ENCODE measurements at places on chromosomes 3 and 15. TPM values are rescaled to one million over a fixed set of nuclear protein-coding genes. Genes with fewer than 3 reads are reported as not detected.

CSPG4 gene
- 8.5 TPM for polyA plus RNA-seq

UROC1 gene
- 0.08 TPM for polyA plus RNA-seq

GPR149 gene
- polyA plus RNA-seq: not detected

ALDH1A2 gene
- 3.6 TPM for polyA plus RNA-seq

PCNP gene
- 76.4 TPM for polyA plus RNA-seq

RARB gene
- 2.8 TPM for polyA plus RNA-seq

SEC11A gene
- polyA plus RNA-seq: 170 TPM

UBA7 gene
- polyA plus RNA-seq: 72.4 TPM

FRMD4B gene
- 16.6 TPM for polyA plus RNA-seq

CHDH gene
- polyA plus RNA-seq: 2.8 TPM

LINGO1 gene
- polyA plus RNA-seq: 0.33 TPM

TGFBR2 gene
- 31.1 TPM for polyA plus RNA-seq

DLL4 gene
- polyA plus RNA-seq: 11.8 TPM

HDGFL3 gene
- 7.3 TPM for polyA plus RNA-seq

MAGEF1 gene
- 30.1 TPM for polyA plus RNA-seq

APEH gene
- 80.0 TPM for polyA plus RNA-seq

PROS1 gene
- polyA plus RNA-seq: 16.2 TPM

CACNA2D2 gene
- 102 TPM for polyA plus RNA-seq

ARL14 gene
- 0.09 TPM for polyA plus RNA-seq

REC114 gene
- polyA plus RNA-seq: not detected

CADM2 gene
- polyA plus RNA-seq: 0.43 TPM

MKRN2 gene
- polyA plus RNA-seq: 20.2 TPM

NUSAP1 gene
- polyA plus RNA-seq: 6.5 TPM

FEZF2 gene
- polyA plus RNA-seq: not detected

TTLL13 gene
- 0.11 TPM for polyA plus RNA-seq

SLC22A14 gene
- polyA plus RNA-seq: 0.07 TPM

ECE2 gene
- polyA plus RNA-seq: not detected

MEX3B gene
- 1.0 TPM for polyA plus RNA-seq

KBTBD8 gene
- polyA plus RNA-seq: 0.94 TPM

All from lung (tissue), 17 donors.